ENCODE measurements at places on chromosomes 3 and 15.

GRCh38 chr3:30167541-30168011, 438.8 kb upstream of the TGFBR2 start:
- DNase-seq = no peak

DNA sequence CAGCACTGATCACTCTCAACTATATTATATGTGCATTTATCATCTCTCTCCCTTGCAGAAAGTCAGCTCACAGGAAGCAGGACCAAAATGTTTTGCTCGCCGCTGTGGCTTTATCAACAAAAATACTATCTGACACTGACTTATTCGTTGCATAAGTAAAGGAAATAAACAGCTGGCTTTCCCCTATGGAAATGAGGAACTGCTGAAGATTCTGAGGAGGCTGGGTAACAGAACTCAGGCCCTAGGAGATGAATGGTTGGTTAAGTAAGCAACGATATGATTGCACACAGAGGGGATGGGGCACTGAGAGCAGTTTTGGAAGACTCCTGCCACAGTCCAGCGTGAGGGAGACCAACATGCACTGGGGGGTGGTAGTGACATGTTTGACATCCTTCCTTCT, 181.1 kb downstream of the STT3B start:
- DNase-seq = no peak

DNA sequence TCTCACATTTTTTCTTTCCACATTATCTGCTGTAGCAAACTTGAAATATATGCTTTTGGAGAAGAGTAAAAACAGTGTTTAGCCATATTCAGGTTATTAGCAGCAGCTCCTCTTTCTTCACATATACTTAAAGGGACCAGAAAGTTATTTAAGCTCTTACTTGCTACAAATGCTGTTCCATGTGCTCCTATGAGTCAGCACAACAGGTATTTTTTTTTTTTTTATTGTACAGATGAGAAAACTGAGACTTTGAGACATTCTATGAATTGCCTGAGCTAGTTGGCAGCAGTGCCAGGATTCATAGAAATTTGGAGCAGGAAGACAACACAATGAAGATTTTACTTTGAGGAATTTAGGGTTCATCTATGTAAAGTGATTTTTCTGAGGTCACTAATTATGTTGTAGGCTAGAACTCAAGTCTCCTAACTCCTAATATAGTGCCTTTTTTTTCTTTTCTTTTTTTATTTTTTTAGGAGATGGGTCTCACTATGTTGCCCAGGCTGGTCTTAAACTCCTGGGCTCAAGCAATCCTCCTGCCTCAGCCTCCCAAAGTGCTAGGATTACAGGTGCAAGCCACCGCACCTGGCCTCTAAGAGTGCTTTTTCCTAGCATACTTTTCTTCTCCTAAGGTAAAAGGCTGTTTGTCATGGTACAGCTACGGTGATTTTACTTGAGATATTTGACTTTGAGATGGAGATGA, 23.6 kb downstream of the SETD5 start:
- DNase-seq = no peak

DNA sequence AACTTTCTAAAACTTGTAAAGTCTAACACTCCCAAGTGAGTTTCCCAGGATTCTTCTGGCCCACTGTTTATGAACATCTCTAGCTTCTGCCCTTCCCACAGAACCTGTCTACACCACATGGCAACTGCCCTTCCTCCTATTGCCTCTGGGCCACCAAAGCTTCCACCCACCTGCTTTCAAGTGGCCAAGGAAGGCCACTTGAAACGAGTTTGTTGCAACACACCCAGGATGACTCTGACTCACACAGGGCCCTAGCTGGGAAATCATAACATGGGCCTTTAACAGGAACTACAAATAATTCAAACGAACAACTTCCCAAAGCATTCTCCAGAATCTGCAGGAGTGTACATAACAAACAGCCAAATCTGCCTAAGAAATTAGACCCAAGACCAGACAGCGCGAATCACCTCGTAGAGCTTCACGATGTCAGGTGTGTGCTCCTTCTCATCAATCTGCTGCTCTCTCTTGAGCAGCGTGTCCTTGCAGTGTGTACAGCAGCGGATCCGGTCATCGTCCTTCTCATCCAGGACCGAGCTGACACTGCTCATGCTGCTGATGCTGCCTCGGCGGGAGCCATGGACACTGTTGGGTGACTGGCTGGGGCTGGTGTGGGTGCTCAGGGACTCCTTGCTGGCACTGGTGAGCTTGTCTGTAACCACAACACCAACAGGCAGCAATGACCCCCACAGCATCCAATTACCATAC, 16.8 kb downstream of the RBSN start:
- no peak for DNase-seq

DNA sequence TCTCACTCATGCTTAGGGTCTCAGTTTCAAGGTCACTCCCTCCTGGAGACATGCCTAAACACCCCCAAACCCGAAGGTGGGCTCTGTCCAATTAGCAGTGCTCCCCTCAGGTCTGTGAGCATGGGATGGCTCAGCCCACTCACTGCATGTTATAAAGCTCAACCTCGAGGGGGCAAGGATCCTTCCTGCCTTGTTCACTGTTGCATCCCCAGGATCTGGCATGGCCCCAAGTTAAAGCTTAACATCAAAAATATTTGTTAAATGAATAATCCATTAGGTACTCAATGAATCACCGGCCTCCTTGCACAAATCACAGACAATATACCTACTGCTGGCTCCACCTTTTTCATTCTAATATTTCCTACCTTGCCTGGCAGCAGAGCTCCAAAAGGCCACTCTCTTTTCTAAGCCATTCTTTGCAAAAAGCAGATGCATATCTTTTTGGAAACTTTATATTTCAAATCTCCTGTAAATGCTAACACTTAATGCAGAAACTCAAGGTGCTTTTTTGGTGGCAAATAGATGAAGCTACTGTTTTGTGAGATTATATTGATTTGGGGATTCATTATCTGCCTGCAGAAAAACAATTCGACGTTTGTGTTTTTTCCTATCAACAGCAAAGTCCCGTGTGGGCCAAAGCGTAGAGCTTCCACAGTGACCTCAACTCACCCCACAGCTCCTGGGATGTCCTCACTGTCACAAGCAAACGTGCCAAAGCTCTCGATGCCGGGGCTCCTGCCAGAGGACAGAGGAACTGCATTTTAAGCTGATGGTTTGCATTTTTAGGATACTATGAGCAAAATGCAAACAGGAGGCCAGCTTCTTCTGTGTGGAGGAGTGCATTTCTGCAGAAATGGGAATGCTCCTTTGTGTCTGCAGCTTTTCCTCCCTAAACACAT, 35.4 kb downstream of the PCOLCE2 start:
- no peak for DNase-seq

GRCh38 chr15:73873889-73874511, 636 bp downstream of the TBC1D21 start:
- DNase-seq = peak; percentile 4

GRCh38 chr3:51946796-51947195, 4.6 kb downstream of the PARP3 start:
- no peak for DNase-seq

DNA sequence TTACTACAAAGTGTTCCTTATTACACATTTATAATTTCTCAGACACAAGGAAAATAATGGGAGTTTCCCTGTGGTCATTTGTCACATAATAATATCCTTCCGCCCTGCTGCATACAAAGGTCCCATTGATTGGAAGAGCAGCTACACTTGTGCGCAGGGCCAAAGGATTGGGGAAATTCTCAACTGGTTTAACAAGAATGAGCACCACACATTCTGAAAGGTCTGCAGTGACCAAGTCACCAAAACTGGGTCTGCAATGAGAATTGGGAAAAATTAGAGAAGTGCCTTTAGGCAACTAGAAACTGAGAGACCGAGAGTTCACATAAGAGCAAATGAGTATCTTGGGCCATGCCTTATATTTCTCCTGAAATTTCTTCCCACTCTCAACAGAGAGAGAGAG, 98.2 kb upstream of the NR2F2 start:
- no peak for DNase-seq

- no peak for DNase-seq
Measured at GRCh38 chr3:137294839-137295238, 337.1 kb downstream of the IL20RB start.

DNA sequence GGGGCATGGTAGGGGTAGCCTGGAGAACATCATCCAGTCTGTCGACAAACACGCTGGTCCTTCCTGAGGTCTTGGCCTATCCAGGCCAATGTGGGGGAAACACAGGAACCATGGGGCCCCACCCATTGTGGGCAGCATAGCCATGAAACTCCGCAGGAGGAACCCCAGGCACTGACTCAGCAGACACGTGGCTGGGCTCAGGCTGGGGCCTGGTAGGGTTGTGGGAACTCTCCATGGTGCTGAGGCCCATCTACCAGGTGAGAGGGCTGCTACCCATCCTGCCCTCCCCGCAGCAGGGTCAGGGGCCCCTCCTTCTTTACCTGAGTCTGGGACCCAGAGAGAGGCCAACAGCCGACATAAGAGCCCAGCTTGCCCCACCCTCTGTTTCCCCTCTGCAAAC, 22.6 kb upstream of the CACNA2D2 start:
- peak; percentile 55 for DNase-seq

- no peak for DNase-seq
Measured at GRCh38 chr3:43710607-43711006, 19.9 kb downstream of the ABHD5 start.

DNA sequence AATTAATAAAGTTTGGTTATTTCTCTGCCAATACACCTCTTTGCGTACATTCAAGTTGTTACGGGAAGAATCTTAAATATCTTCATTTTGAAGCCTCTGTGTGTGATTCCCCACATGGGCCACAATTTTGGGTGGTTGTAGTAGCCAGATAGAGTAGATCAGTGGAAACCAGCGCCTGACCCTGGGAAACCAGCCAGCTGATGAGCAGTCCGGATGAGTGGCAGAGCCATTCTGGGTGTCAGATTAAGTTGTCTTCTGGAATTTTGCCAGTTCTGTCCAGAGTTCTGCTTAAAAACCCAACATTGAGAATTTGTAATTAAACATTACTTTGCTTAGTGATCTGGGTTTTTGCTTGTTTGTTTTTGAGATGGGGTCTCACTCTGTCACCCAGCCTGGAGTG, 49.7 kb downstream of the MRPS25 start:
- no peak for DNase-seq

- no peak for DNase-seq
Measured at GRCh38 chr3:43061101-43061895, 44.6 kb downstream of the POMGNT2 start.

GRCh38 chr15:76183930-76184649, 124.3 kb downstream of the TMEM266 start:
- no peak for DNase-seq

- DNase-seq = no peak
Measured at GRCh38 chr3:177465257-177465642, 268.0 kb upstream of the TBL1XR1 start.

DNA sequence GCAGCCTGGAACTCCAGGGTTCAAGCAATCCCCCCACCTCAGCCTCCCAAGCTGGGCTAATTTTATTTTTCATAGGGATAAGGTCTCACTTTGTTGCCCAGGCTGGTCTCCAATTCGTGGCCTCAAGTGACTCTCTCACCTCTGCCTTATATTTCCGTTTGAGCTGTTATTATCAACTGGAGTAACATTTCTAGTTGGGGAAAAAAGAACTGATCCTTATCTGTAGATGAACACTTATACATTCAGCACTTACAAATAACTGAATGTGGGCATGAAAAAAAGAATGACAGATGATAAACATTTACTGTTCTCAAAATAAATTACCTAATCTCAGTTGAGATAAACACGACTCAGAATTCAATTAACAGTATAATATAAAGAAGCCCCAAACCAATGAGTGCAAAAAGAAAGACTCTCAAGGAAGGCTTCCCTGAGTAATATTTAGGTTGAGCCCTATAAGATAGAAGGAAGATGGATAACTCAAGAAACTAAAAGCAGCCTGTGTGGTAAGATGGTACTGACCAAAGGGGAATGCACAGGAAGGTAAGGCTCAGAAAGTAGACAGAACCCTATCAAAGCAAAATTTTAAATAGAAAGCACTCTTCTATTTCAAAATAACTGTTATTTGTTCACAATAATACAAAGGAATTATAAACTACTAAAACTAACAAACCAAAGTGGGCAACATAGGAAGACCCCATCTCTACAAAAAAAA, 11.8 kb downstream of the UBE3A start:
- DNase-seq = no peak
